Lung (tissue), 17 donors: ENCODE measurements at places on chromosomes 11 and 22.

DNA sequence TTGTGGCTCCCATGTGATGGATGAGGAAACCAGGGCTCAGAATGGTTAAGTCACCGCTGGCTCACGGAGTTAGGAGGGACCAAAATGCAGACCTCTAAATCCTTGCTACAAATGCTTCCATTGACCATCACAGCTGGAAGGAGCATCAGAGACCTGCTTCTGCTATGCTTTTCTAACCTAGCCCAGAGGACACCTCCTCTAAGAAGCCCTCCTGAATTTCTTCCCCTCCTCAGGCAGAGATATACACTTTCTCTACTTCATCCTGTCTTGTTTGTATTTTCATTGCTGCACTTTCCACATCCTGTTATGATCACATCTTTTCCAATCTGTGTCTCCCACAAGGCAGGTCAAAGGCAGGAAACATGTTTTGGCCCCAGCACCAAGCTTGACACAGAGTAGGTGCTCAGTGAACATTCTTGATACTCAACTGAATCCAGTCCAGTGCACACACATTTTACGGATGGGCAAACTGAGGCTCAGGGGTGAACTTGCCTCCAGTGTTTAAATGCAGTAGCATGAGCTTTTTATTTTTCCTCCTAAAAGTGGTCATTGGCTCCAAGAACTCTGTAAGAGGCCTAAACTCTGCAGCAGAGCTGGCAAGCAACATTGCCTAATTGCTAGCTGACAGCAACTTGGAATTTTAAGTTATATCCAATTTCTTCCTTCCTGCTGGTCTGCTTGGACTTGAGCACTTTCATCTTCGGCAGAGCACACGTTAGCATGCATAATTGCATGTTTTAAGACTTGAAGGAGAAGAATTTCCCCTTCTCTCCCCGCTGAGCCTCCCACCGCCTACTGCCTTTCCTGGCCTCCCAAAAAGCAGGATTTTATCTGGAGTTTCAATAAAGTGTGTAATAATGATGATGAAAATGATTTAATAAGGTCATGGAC is 12.7 kb downstream of the SCUBE1 start:
- DNase-seq, result peak; percentile 52

DNA sequence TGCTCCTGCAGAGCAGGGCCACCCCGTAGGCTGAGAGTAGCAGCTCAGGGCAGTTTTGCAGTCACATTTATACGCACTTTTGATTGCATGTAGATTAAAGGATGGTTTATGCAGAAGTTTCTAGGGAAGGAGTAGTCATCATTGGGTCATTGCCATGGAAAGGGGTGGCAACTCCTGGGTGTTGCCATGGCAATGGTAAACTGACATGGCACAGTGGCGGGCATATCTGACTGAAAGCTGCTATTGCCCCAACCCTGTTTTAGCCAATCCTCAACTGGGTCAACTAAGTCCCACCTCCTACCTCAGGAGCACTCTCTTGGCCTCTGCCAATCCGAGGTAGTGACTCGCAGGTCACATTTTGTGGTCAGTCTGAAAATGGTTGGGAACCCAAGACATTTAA is 2.4 kb upstream of the ARSA start:
- DNase-seq, result no peak

- no peak for DNase-seq
Observed at GRCh38 chr22:20206709-20207215, 55.9 kb upstream of the CCDC188 start.

- no peak for DNase-seq
Observed at GRCh38 chr11:78800756-78801155, 226.1 kb upstream of the NARS2 start.

DNA sequence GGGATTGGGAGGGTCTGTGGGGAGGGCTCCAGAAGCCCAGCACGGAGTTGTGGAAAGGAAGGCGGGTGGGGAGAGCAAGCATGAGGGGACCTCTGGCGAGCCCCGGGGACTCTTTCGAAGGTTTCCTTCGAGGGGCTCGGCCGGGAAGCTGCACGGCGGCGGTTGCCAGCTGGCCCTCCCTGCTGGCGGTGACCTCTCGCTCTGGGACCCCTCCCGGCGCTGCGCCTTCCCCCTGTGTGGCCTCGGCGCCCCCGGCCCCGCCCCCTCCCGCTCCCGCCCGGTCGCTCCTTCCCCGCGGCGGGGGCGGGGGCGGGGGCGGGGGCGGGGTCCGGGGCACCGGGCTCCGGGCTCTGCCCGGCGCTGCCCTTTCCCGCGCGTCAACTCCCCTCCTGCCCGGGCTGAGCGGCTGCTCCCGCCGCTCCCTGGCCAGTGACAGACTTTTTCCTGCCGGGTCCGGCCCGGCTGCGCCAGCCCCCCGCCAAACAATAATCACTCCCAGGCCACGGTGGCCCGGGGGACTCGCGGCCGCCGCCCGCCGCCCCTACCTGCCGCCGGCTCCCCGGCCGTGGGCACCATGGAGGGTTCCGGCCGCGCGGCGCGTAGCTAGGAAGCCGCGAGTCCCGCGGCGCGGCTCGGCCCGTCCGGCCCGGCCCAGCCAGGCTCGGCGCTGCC is 941 bp downstream of the CLCF1 start:
- peak; percentile 71 for DNase-seq

DNA sequence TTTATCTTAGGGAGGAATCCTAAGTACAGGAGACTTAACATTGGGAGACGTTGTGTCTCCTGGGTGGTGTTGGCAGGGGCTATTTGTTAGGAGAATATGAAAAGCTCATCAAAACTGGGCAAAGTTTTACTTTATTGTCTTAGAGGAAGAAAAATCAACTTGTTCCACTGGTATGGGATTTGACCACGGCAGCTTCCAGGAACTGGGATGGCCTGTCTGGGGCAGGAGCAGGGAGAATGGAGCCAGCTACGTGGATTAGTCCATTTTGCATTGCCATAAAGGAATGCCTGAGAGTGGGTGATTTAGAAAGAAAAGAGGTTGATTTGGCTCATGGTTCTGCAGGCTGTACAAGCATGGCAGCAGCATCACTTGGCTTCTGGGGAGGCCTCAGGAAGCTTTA is 198.4 kb downstream of the ADAMTS15 start:
- no peak for DNase-seq

DNA sequence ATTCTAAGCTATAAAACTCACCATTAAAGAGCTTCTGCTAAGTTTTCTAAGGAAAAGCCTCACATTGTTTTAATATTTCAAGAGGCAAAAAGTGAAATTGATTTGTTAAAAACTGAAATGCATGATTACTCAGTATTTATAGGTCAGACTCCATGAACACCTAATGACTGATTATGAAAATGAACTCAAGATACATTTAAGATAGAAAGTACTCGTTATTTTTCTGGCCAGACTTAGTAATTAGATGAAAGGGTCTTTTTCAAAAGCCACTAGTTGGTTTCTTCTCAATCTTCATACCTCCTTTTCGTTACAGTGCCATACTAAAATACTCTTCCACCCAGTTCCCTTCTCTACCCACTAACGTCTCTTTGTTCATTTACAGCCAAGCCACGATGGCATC is 56.3 kb downstream of the VSIG10L2 start:
- DNase-seq, result no peak

DNA sequence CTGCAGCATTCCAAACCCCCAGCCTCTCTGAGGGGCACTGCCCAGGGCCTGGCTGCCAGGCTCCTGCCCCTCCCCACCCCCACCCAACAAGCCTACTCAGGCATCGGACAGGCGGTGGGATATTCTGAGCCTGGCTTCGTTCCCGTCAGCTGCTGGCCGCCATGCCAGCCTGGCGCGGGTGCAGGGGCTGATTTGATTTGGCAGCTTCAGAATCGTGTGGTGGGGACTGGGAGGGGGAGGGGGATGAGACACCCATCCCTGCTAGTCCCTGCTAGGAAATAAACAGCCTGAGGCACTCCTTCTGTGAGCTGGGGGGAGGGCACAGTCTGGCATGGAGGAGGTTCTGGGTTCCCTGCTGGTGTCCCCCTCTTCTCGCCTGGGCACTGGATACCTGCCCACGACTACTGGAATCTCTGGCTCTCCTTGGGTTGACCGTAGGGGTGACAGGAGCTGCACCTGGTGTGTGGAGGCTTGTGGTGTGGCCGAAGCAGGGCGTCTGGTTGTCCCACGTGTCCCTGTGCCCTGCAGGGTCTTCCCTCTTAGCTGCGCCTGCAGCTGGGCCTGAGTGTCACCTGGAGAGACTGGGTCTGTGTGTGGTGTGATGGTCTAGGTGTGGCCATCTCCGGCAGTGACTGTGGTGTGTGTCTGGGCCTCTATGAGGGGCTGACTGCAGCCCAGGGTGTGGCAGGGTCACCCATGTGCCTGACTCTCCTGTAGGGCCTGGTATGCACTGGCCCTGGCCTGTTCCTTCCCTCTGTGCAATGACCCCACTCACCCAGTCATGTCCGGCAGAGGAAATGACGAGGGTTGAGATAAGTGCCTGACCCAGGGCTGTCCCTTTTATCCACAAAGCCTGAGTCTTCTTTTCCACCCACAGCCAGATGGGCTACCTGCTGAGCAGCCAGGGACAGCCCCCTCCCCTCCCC is 42.2 kb downstream of the PDE2A start:
- peak; percentile 32 for DNase-seq

GRCh38 chr22:24433828-24434470 is 6.5 kb downstream of the ADORA2A start:
- no peak for DNase-seq

GRCh38 chr11:111300569-111300968 is 2.2 kb downstream of the POU2AF3 start:
- no peak for DNase-seq

GRCh38 chr11:65591939-65592857 is 3.4 kb downstream of the KCNK7 start:
- DNase-seq, result peak; percentile 65

- peak; percentile 77 for DNase-seq
Observed at GRCh38 chr11:100637706-100638105, 49.4 kb upstream of the ARHGAP42 start.

GRCh38 chr11:16082095-16083055 is 274.0 kb downstream of the SOX6 start:
- peak; percentile 68 for DNase-seq

DNA sequence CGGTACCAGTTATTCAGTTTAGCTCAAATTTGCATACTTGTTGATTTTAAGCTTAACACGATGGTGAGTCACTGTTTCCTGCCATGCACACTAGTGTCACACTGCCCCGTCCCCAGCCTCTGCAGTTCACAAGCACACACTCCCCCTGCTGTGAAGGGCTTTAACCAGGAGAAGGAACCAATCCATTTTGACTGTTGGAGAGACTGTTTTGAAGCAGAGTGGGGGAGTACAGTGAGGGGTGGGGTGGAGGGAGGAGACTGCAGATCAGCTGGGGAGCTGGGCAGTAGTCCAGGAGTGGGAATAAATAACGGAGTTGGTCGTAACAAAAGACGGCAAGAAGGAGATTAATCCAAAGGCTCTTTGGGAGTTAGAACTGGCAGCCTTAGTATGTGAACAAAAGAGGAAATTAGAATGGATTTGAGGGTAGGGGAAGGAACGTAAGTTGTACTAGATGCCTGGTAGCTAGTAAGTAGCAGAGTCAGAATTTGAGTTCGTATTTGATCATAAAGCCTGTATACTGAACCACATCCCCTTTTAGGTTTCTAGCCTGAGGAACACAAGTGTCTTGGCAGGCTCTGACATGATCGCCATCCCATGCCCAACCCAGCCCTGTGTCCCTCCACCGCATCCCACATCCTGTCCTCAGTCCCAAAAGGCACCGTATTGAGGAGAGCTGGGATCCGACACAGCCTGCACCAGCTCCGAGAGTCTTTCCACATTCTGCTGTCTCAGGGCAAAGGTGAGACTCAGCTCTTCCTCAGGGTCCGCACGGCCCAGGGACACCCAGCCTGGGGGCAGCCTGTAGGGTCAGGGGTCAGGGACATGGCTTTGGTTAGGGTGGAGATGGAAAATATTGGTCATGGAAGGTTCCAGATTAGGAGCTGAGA is 862 bp downstream of the TPP1 start:
- DNase-seq, result peak; percentile 81

DNA sequence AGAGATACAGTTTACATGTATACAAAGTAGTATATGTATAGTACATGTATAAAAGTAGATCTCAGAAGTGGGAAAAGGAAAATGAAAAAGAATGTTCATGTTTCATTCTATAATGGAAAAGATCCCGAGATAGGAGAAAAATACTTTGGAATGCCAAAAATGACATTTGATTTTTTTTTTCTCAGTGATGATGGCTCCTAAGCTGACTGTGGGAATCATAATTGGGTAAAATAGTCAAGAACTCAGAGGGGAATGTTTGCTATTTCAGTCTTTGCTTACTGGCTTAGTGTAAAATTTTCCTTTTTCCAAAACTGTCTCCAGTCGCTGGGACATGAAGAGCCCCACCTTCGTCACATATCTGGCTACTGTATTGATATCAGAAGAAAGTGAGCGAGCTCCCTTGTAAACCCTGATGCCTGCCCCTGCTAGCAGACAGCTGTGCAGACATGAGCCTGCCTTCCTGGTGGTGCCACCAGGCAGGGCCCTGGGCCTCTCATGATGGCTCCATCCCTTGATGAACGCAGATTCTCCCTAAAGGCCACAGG is 944.6 kb downstream of the NTM start:
- DNase-seq, result no peak

- DNase-seq, result no peak
Observed at GRCh38 chr11:34184505-34185015, 79.1 kb downstream of the NAT10 start.

- DNase-seq, result no peak
Observed at GRCh38 chr11:34134765-34135164, 29.3 kb downstream of the NAT10 start.

DNA sequence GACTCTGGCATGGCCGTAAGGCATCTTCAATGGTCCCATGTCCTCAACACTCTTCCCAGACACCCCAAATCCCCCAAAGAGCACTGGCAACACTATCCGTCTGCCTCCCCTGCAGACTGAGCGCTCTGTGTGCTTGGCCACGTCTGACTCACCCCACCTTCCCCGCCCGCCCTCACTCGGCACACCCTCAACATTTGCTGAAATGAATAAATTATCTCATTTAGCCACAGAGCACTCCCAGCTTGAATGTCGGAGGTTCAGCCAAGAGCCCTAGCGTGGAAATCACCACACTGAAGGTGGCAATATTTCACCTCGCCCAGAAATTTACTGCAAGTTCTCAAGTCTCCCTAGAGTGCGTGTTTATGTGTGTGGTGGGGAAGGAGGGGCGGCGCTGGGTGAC is 46.6 kb upstream of the TCF20 start:
- no peak for DNase-seq

DNA sequence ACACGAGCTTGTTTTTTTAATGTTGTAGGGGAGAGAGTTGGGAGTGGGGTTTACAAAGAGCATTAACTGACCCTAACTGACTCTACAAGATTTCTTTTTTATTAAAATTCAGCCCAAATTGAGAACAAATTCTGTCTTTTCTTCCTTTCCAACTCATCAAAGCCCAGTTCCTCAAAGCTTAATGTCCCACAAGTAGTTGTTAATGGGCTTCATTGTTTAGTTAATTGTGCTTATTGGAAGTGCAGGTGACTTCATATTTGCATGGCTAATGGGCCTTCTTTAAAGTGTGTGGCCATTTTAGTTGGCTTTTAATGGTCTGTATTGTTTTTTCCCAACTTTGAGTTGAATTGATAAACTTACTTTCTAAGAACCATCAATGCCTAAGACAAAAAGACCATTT is 39.8 kb downstream of the MPPED2 start:
- DNase-seq, result no peak

DNA sequence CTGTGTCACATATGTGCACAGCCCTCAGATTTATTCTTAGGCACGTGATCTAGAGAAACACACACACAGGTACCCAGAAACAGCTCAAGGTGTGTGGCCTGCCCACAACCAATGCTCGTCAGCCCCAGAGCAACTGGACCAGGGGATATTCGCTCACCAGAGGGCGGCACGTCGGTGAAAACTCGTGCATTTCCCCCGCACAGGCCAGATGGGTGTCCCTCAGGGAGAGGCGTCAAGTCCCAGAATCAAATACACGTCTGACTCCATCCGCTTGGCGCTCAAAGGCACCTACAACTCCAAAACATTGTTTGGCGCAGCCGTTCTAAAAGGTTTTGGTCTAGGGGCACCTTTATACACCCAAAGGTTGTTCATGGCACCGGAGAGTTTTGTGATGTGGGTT is 429.0 kb downstream of the BRD1 start:
- DNase-seq, result no peak
